GM12865 (cell line): ENCODE measurements at places on chromosomes 16 and 17.

- DNase-seq = no peak
These were observed 2.7 kb downstream of the ASGR2 start for GRCh38 chr17:7111784-7112509.

GRCh38 chr17:81314398-81315081 lies 19.4 kb upstream of the SLC38A10 start:
- no peak for DNase-seq

- no peak for DNase-seq
These were observed 13.1 kb downstream of the MPO start for GRCh38 chr17:58267347-58268324.

GRCh38 chr17:60388742-60389141 lies 3.2 kb downstream of the USP32 start:
- no peak for DNase-seq

- no peak for DNase-seq
These were observed 31.6 kb upstream of the CDRT15 start for GRCh38 chr17:14268264-14268663.

DNA sequence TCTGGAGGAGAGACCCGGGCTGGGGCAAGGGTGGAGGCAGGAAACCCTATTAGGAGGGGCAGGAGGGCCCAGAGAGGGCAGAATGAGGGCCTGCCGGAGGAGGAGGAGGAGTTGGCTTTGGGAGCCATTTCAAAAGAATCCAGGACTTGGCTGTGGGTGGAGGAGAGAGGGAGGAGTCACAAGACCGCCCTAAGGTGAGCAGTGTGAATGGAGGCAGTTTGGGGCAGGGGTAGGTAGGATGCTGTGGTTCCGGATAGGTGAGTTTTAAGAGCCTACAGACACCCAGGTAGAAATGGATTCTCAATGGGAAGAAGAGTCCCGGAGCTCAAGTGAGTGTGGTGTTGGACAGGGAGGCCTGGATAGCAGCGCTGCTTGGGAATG lies 80.3 kb downstream of the ARHGAP23 start:
- DNase-seq = no peak

DNA sequence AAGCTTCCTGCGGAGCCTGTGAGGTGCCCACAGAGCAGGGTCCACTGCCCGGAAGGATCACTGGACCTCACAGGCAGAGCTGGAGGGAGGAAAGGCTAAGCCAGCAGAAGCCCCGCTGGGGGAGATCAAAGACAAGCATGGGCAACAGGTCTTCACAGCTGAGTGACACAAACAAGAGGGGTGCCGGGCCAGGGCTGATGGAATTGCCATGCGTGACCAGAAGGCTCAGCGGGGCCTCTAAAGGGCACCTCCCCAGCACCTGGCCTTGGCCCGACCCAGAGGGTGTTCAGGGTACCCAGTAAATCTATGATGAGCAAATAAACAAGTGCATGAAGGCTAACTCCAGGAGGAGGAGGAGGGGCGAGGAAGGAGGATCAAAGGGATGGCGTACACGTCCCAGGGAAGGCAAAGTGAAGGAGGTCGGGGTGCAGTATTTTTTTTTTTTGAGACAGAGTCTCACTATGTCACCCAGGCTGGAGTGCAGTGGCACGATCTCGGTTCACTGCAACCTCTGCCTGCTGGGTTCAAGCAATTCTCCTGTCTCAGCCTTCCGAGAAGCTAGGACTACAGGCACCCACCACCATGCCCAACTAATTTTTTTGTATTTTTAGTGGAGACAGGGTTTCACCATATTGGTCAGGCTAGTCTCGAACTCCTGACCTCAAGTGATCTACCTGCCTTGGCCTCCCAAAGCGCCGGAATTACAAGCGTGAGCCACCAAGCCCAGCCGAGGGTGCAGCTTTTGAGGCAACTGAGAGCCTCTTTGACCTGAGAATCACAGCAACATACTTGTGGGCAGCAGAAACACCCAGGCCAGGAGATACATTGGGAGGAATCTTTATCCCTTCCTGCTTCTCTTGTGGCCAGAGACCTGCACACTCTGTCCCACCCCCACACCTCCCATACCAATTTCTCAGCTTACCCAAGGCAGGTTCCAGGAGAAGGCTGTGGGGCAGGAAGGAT lies 16.1 kb upstream of the EXOC7 start:
- no peak for DNase-seq

GRCh38 chr17:82157046-82158035 lies 55.3 kb downstream of the CCDC57 start:
- no peak for DNase-seq

GRCh38 chr17:81234940-81235821 lies 3.7 kb downstream of the TEPSIN start:
- DNase-seq = no peak

DNA sequence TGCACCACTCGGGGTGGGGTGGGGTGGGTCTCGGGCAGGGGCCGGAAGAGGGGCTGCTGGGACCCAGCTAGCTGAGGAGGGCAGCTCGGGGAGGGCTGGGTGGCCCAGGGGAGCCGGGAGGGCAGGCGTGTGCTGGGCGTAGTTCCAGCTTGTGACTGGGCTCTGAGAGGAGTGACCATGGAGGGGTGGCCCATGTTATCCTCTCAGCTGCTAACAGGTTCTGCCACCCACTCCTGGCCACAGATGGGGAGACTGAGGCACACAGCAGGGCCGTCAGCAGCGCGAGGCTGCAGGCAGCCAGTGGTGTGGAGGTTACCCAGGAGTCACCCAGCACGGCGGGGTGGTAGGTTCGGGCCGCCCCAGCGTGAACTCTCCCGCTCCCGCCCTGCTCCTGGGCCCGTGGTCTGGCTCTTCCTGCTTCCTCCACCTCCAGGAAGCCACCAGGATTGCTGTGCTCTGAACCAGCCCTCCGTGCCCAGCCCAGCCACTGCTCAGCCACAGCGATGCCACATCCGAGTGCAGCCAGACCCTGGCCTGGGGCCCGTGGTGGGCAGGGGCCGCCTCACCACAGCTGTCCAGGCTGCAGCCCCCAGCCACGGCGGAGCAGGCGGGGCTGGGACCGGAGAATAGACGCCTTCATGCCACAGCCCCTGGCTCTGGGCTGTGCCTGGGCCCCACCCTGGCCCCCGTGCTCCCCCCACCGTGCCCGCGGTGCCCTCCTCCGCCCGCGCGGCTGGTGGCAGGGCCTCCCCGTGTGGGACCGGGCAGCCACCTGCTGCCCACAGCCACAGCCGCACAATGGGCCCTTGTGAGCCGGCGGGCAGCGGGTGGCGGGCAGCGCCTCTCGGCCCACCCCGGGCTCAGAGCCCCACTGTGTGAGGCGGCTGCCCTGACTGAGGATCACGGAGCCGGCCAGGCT lies 26.3 kb upstream of the SSTR5 start:
- no peak for DNase-seq

- peak; percentile 10 for DNase-seq
These were observed 185.4 kb downstream of the ABCC12 start for GRCh38 chr16:47970291-47970931.
